ENCODE measurements at places on chromosomes 1 and 21.
A peak's percentile ranks its signal among the peaks of the same experiment; 100 is the strongest.

DNA sequence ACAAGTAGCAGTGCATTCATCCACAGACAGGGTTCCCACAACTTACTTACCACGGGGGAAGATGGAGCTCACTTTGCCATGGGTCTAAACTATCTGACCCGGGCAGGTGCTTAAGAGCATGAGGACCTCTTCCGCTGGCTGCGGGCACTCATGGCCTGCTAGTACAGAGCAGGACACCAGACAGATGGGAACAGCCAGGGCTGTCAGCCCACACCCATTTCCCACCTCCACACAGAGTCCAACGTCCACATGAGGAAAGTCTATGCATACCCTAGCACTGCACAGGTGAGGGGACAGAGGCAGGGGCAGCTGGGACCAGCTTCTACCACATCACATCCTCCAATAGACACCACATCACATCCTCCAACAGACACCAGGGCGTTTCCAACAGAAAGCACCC lies 35.8 kb upstream of the PRDM15 start:
- no peak for DNase-seq

DNA sequence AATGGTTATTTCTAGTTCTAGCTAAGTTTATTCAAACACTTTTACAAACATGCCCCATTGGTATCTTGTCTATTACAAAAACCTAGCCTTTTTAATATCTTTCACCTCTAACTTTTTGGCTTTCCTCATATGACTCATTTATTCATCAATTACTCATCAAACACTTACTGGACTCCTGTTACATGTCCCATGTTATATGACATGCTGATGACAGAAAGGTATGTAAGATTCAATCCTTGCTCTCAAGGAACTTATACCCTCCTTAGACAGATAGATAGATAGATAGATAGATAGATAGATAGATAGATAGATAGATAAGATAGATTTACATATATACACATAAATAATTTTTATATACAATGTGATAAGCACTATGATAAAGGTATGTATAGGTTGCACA lies 33.9 kb upstream of the INSL5 start:
- no peak for DNase-seq

DNA sequence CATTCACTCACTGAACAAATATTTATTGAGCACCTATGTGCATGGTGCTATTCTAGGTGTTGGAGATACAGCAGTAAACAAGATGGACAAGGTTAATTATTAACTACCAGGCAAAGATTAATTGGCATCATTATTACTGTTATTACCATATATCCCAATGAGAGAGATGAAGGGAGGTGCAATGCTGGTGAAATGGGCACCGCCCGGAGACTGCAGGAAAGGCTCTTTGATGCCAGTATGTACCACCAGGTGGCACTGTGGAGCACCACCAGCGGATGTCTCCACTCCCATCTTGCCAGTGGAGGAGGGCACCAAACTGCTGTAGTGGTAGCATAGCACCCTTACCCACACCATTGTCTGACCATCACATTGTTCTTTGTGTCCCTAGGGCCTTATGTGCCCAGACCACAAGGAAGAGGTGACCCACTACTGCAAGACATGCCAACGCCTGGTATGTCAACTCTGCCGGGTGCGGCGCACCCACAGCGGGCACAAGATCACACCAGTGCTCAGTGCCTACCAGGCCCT lies 3.0 kb downstream of the TRIM46 start:
- DNase-seq = peak; percentile 27

DNA sequence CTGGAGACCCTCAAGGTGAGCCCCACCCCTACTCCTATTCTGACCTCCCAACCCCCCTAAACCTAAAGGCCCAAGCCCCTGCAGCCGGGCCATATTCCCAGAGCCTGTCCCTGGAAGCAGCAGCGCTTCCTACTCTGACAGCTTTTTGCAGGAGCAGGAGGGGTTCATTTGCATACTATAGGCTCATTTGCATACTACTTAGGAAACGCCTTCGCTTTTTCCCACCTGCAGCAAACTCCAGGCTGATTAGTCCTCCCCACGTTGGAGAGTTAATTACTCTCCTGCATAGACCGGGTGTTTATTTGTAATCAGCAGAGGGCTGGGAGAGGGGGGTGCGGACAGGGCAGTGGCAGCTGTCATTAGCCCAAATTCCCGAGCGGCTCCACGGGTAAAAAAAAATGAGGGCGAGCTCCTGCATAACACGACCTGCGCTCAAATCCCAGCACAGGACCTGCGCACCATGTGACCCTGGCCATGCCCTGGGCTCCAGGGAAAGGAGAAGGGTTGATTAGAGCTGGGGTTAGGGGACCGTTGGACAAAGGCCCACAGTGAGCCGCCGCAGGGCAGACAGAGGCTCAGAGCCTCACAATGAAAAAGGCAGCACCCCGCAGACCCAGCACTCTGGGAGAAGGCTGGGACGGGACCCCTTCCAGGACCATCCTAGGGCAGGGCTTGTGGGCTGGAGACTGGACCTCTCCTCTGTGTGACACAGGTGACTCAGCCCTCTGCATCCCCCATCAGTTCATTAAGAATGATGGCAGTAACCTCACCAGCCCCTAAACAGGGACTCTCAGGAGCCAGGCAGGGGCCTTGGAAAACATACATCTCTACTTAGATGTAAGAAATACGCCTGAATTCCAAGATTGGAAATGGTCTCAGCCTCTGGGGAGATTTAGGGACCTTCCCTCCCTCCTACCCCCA lies 9.9 kb upstream of the C1QA start:
- DNase-seq = no peak

- DNase-seq = no peak
Observed at GRCh38 chr1:94126651-94127050, 5.7 kb upstream of the ABCA4 start.

DNA sequence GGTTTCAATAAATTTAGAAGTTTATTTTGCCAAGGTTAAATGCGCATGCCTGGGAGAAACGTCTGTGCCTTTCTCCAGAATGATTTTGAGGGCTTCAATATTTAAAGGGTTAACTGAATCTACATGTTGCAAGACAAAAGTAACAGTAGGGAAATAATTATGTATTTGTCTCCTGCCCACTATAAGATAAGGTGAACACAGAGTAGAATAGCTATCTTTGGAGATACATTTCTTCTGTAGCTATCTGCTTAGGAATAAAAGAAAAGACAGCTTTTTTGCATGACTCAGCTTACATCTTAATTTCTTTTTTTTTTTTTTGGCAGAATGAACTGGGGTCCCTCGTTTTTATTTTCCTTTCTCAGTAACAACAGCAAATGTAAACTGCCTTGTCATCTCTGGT lies 1351.6 kb downstream of the AMY1C start:
- DNase-seq = no peak

GRCh38 chr1:75097654-75098053 lies 36.5 kb upstream of the LHX8 start:
- no peak for DNase-seq

GRCh38 chr1:24914226-24915069 lies 15.6 kb downstream of the RUNX3 start:
- no peak for DNase-seq

DNA sequence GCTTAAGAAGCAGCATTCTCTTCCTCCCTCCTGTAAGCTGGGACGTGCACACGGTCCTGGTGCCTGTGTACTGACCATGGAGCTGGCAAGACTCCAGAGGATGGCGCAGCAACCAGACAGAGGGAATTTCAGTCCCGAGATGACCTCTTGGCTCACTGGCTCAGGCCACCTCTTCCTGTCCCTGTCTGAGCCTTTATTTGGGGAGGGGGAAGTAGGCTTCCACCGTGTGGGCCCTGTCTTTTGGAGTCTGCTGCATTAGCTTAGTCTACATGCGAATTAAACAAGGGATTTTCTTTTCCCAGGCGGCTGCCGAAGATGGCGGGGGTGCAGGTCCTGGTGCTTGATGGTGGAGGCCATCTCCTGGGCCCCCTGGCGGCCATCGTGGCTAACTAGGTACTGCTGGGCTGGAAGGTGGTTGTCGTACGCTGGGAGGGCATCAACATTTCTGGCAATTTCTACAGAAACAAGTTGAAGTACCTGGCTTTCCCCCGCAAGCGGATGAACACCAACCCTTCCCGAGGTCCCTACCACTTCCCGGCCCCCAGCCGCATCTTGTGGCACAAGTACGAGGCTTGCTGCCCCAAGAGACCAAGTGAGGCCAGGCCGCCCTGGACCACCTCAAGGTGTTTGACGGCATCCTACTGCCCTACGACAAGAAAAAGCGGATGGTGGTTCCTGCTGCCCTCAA lies 10.2 kb downstream of the IL24 start:
- DNase-seq = no peak

DNA sequence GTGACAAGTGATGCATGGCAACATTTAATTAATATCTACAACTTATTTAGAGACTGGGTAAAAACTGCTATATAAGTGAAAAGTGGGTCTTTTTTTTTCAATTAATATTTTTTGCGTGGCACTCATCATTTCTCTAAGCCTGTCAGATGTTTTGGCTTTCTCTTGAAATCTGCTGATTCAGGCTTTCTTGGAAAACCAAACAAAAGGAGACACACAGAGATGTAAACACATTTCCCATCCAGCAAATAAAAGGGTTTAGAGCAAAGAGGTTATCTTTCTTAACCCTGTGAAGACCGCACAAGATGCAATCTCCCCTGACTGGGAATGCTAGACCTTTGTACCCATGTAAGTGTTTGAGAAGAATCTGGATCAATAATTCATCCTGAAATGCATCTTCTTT lies 48.7 kb upstream of the PLXNA2 start:
- DNase-seq = no peak

- no peak for DNase-seq
Observed at GRCh38 chr1:12654657-12655056, 10.8 kb downstream of the AADACL4 start.

GRCh38 chr1:166295656-166296055 lies 128.9 kb upstream of the FAM78B start:
- no peak for DNase-seq

GRCh38 chr1:180911640-180912191 lies 981 bp upstream of the KIAA1614 start:
- DNase-seq = no peak

DNA sequence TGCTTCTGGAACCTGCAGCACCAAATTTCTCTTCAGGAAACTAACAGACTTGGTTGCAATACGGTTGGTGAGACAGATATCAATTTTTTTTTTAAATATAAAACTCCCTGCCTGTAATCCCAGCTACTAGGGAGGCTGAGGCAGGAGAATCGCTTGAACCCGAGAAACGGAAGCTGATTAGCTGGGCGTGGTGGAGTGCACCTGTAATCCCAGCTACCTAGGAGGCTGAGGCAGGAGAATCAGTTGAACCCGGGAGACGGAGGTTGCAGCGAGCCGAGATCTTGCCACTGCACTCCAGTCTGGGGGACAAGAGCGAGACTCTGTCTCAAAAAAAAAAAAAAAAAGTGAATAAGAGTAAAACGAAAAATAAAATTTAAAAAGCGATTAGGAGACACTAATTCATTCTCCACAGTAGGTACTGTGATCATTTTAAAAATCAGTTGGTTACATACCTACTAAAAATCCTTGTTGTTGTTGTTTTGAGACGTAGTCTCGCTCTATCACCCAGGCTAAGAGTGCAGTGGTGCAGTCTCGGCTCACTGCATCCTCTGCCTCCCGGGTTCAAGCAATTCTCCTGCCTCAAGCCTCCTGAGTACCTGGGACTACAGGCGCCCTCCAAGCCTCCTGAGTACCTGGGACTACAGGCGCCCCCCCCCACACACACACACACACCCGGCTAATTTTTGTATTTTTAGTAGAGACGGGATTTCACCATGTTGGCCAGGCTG lies 796 bp upstream of the RBM8A start:
- DNase-seq = no peak

DNA sequence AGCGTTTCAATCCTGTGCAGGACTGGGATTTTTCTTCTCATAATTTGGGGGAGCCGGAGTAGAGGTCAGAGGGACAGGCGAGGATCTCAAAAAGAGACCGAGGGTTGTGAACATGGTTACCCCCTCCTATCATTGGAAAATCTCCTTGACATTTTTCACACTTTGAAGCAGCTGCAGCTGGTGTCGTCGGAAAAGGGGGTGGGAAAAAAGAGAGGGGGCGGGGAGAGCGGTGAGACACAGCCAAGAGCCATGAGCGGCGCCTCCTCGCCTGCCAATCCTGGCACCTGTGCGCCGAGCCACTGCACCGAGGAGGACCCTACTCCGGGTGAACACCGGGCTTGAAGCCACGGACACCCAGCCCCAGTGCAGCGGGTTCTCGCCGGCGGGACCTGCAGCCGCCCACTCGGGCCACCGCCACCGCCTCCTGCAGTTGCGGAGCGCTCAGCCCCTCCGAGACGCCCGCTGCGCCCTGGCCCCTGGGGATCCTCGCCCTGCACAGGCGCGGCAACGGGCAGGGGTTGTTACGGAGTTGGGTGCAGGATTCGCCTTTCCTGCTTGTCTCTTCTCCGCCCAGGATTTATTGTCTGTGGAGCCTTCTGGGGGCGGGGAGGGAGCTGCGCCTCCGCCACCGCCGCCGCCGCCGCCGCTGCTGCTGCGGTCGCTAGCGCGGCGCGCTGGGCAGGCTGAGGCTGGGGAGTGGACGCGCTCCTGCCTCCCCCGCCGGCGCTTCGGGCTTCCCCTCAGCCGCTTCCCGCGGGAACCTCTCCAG lies at the start of gene LRRC7:
Gene LRRC7, plus strand, starts transcription at position 271 of the 769 bp plus-strand sequence. CDS start 718 bp downstream, outside the sequence.
- no peak for DNase-seq

DNA sequence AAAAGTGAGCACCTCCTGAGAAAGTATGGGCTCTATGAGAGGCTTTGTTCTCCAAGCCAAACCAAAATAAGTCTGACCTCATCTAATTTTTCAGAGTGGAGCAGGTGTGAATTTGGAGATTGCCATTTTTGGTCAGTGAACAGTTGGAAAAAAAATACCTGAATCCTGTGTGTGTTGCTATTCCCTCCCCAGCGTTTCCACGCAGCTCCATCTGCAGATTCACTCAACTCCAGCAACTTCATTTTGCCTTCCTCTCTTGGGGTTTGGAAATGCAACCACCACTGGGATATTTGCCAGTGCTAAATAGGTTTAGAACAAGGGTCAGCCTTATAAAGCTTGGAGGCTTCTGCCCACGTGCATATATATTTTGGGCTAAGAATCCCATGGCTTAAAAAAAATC lies 11.2 kb downstream of the CASQ2 start:
- no peak for DNase-seq

DNA sequence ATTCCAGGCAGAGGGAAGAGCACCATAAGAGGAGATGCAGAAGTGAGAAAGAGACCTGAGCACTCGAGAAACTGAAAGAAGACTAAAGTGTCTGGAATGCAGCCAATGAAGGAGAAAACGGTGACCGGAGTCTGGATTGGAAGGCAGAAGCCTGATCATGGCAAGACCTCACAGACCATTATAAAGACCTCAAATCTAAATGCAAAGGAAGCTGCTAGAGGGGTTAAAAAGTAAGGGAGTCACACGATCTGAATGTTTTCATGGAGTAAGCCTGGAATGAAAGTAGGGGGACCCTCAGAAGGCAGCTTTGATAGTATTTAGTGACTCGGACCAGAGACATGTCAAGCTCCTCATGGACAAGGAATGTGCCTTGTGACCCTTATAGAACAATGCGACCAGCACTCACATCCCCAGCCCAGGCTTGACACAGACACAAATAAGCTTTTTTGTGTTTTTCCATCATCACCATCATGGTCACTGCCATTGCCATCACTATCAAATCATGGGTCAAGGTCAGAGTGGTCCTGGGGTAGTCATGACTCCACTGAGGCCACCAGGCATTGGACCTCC lies 183.6 kb downstream of the SEC16B start:
- DNase-seq = no peak

- DNase-seq = no peak
Observed at GRCh38 chr1:208569181-208569580, 325.0 kb upstream of the PLXNA2 start.

- no peak for DNase-seq
Observed at GRCh38 chr1:216903382-216903740, 180.1 kb upstream of the ESRRG start.

GRCh38 chr1:177091040-177091439 lies 73.5 kb downstream of the ASTN1 start:
- DNase-seq = no peak

Data from amniotic stem cell (primary cell).